ENCODE measurements at places on chromosomes 1 and 21.

DNA sequence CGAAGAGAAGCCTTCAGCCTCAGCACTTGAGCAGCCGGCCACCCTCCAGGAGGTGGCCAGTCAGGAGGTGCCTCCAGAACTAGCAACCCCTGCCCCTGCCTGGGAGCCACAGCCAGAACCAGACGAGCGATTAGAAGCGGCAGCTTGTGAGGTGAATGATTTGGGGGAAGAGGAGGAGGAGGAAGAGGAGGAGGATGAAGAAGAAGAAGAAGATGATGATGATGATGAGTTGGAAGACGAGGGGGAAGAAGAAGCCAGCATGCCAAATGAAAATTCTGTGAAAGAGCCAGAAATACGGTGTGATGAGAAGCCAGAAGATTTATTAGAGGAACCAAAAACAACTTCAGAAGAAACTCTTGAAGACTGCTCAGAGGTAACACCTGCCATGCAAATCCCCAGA, 78.4 kb downstream of the PRDM2 start:
- DNase-seq: no peak

DNA sequence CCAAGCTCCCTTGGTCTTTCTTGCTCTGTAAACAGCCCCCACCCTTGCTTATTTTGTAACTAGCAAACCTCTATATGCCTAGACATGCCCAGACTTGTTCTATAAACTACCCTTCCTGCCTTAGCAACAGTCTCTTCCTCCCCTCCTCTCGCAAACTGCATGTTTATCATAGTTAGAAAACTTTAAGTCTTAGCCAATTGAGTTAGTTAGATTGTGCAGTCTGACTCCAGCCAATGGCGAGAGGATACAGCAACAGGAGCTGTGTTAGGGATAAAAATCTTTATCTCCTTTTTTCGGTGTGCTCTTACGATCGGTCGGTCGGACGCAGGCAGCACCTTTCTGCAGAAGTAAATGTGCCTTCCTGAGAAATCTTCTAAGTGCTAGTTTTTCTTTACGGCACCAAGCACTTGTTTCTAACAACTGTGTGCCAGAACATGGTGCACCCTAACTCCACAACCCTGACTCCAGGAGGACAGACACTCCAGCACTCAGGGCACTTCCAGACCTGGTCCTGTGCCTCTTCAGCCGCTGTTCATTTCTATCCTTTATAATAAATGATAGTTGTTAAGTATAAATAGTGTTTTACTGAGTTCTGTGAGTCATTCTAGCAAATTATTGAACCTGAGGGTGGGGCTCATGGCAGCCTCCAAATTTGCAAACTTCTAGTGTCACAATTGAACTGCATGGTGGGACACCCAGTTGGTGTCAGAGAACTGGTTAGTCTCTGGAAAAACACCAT, 25.7 kb upstream of the GNG4 start:
- no peak for DNase-seq

DNA sequence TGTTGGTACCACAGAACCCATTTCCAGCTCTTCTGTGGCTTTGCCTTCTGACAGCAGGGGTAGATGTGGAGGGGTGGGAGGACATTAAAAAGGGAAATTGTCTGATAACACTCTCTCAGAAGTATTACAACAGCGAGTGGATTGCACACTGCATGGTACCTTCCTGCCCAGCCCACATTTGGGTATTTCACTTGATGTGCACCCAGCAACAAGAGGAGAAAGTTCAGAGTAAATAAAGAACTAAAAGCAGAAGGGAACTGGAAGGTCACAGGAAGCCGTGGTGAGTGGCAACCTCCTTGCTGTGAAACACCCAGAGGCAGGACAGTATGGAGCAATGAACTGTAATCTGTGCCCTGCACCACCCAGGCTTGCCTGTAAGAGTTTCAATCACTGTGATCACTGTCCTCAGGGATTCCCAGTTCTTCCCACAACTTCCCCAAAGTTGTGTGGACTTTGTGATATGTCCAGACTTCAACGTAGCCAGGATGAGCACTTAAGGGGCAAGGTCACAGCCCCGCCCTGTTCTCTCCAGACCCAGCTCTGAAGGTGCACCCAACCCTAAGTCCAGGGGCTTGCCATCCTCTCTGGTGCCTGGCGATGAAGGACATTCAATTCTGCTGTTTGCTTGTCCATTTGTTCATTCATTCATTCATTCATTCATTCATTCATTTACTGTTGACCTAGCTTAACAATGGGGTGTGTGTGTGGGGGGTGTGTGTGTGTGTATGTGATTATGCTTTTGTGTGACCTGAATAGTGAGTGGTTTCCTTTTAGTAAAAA, 18.7 kb upstream of the F5 start:
- peak; percentile 89 for DNase-seq

- no peak for DNase-seq
Measured at GRCh38 chr1:82223091-82223490, 422.4 kb downstream of the ADGRL2 start.

DNA sequence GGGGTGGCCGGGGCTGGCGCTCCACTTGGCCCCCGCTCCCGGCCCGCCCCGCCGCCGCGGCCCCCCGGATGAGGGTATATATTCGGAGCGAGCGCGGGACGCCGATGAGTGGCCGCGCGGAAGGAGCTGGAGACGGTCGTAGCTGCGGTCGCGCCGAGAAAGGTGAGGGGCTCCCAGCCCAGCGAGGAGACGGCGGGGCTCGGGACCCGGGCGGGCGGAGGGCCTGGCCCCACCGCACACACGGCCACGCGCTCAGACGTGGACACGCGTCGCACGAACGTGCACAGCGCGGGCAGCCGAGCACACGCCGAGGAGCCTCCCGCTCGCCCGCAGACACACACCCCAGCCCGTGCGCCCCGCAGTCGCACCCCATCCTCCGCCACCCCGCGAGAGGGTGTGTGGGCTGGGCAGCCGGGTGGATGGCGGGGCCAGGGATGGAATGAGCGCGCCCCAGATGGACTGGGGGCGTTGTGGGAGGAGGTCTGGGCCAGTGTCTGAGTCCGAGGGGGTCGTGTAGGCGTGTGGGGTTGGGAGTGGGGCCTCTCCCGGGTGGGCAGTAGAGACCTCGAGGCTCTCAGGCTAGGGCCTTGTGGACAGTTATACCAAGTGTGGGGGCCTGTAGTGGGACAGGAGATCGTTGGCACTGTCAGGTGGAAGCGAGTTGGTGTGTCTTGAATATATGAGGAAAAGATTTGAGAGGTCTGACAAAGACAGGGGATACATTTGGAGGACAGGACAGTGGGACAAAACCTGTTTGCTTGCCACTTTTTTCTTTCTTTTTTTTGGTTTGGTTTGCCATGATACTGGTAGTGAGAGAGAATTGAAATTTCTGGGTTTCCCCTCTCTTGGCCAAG, at the start of gene UAP1:
TSS of gene UAP1 (plus strand) at position 107 of the 854 bp plus-strand sequence. CDS start 4,347 bp downstream, outside the sequence.
- DNase-seq: no peak

DNA sequence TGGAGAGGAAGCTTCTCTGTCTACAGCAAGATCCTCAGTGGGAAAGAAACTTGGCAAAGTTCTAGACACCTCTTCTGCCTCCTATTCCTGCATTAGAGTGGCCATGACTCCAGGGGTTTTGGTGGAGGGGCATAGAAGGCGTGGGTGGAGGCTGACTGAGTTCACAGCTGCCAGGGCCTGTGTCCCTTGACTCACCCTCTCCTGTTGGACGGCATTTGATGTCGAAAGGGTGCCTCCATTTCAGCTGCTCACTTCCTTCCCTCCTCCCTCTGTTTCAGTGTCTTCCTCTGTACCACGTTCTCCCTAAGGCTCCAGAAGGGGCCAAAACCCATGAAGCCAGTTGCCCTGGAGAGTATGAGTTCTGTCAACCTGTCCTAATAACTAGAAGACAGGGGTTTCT, 632 bp downstream of the TMEM79 start:
- DNase-seq: peak; percentile 67

DNA sequence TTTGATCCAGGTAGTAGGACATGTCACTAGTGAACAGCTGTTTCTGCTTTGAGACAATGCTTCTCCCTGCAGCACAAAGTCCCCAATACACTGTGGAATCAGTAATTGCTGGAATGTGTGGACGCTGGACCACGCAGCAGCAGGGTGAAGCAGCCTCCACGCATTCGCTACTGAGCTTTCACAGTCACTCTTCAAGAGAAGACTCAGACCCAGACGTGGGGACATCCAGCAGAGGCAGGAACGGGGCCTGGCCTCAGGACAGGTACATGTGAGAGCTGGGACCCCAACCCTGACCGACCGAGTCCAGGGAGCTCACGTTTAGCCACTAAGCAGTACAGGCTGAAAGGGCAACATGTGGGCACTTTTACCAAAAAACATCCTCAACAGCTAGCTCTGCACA, 34.1 kb upstream of the PRDM15 start:
- DNase-seq: no peak

GRCh38 chr1:116680752-116681151, 13.2 kb upstream of the IGSF3 start:
- DNase-seq: peak; percentile 49

DNA sequence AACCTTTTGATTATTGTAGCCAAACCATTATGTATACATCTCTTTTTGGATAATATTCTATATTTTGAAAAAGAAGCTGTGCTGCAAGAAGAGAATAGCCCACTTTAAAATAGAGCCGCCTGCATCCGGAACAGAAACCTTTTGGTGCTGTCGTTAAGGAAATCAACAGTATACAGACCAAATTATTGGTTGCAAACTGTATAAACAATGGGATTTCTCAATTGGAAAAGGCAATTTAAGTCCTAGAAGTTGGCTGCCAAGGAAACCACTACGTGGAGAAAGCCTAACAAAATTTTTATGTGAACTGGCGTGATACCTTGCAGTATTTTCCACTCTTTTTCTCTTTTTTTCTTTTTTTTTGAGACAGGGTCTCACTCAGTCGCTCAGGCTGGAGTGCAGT, 25.8 kb downstream of the DESI2 start:
- no peak for DNase-seq

DNA sequence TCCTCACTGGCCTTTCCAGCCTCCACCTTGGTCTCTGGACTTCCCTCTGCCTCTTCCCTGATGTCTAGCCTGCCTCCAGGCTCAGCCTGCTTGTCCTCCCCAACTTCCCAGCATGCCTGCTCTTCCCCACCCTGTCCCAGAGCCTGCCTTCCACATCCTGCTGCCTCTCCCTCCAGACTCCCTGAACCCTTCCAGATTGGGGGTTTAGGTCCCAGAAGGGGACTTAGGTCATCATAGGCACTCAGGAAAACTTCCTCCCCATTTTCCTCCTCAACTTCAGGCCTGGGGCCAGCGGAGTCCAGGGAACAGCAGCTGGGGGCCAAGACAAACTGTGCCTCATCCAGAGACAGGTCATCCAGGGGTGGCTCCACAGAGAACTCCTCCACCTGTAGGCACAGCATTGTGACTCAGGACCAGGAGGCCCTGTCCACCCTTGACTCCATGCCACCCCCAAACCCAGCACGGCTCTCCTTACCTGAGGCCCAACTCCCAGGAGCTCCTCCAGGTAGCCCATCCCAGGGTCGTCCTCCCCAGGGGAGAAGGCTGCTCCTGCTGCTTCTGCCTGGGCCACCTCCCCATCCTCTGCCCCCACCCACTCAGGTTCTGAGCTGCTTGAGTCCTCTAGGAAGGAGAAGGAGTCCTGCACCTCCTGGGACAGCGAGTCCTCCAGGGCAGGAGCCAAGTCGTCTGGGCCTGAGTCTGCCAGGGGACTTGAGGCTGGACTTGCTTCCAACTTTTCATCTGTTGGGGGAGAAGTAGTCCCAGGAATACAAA, 3.4 kb upstream of the USF1 start:
- no peak for DNase-seq

DNA sequence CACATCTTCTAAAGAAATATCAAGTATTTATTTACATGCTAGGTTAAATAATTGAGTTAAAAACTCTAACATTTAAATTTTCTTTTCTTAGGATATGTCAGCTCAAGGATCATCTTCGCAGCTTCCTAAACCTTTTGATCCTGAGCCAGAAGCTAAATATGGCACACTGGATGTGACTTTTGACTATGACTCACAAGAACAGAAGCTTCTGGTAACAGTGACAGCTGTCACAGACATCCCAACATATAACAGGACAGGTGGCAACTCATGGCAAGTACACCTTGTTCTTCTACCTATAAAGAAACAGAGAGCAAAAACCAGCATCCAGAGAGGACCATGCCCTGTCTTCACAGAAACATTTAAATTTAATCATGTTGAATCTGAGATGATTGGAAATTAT, 132.7 kb upstream of the SERTAD4 start:
- DNase-seq: no peak

- no peak for DNase-seq
Measured at GRCh38 chr1:234782791-234783190, 172.8 kb upstream of the IRF2BP2 start.

GRCh38 chr1:85569122-85569521, 11.4 kb upstream of the CCN1 start:
- no peak for DNase-seq

GRCh38 chr21:29538115-29538514, 239.4 kb downstream of the BACH1 start:
- no peak for DNase-seq

GRCh38 chr21:20971296-20971921, 26.8 kb upstream of the NCAM2 start:
- peak; percentile 59 for DNase-seq
